NCI-H1436 treated with DMSO at 0.1 percent for 48 hours (cell line): ENCODE measurements at places on chromosomes 13 and 19.

- no peak for DNase-seq
Observed at GRCh38 chr13:48629277-48629676, 24.5 kb upstream of the CYSLTR2 start.

GRCh38 chr13:93356469-93356868 lies 129.9 kb downstream of the GPC6 start:
- no peak for DNase-seq

DNA sequence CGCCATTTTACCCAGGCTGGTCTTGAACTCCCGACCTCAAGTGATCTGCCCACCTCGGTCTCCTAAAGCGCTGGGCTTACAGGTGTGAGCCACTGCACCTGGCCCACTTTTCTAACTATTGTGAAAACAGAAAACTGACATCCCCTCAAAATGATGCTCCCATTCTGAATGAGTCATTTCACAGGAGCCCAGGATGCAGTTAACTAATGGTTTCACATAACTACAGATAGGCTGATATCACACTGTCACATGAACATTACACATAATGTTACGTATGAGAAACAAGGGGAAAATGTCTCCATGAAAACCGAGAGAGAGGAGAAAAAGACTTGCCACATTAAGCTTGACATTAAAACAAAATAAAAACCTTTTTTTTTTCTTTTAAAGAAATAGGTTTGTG lies 37.5 kb downstream of the N4BP2L2 start:
- no peak for DNase-seq

- DNase-seq, result no peak
Observed at GRCh38 chr13:25783076-25783475, 268.7 kb downstream of the SHISA2 start.

- DNase-seq, result no peak
Observed at GRCh38 chr19:21127898-21128297, 13.9 kb upstream of the ZNF431 start.

- DNase-seq, result peak; percentile 67
Observed at GRCh38 chr13:98959291-98959690, 18.6 kb downstream of the DOCK9 start.

GRCh38 chr19:45156751-45157150 lies 4.0 kb downstream of the NKPD1 start:
- no peak for DNase-seq

- DNase-seq, result peak; percentile 49
Observed at GRCh38 chr13:30371649-30372265, 50.5 kb upstream of the UBE2L5 start.

DNA sequence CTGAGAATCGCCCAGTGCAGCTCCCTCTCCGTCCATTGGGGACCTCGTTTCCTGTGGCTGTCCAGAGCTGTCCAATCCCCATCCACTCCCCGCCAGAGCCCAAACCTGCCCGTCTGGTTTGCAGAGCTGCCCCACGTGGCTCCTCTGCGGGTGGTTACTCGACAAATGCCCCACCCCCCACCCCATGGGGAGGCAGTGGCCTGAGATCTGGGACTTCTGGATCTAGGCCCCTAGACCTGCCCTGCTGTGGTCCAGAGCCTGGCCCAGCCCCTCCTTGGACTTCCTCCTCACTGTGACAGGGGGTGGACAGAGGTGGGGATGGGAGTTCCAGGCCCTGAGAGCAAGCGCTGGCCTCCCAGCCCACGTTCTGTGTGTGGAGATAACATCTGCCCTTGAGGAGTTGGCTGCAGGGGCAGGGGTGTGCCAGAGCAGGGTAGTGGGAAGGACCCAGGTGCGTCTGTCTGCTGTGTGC lies 29.1 kb downstream of the PAK4 start:
- no peak for DNase-seq

DNA sequence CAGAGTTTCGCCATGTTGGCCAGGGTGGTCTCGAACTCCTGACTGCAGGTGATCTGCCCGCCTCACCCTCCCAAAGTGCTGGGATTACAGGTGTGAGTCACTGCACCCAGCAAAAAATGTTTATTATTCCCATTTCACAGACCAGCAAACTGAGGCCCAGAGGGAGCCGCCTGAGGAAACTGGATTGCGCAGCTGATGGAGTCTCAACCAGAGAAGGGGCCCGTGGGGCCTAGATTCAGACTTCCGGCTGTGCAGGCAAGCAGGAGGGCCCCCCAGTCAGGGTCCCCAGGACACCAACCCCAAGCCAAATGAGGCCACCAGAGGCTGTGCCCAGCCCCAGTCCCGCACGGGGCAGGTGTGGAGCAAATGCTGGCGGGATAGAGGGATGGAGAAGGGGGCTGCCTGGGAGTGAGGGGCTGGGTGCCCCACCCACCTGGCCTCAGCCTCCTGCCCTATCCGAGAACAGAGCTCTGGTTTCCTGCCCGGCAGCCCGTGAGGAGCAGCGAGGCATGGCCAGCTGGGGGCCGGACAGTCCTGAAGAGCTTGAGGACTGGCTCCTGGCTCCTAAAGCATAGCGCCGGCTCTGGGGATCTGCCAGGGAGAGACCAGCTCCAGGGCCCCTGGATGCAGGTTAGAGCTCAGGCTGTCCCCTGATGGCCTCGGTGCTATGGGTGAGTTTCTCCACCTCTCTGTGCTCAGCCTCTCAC lies 22.0 kb downstream of the MISP start:
- DNase-seq, result no peak

GRCh38 chr13:109727251-109727650 lies 59.1 kb downstream of the IRS2 start:
- DNase-seq, result no peak

DNA sequence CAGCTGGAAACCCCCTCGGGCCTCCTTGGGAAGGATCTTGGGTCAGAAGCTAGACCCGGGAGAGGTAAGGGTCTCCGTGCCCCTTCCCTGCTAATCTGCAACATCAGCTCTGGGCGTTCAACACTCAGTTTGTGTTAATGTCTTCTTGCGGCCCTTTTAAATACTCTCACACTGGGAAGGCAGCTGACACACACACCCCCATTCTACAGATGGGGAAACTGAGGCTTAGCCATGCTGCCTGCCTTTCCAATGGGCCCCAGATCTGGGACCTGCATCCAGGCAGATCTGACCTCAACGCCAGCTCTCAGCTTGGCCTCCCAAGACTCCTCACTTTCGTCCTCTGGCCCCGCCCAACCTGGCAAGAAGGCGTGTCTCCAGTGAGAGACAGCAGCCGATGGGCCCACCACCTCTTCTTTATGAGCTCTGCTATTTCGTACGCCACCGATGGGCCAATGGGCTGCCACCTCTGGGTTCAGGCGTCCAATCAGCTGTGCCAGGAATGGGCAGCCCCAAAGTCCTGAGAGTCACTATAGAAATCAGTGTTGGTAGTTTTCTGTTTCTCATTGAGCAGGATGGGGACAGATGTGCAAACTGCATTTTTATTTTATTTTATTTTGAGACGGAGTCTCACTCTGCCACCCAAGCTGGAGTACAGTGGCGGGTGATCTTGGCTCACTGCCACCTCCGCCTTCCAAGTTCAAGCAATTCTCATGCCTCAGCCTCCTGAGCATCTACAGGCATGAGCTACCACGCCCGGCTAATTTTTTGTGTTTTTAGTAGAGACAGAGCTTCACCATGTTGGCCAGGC lies 43.8 kb downstream of the DNM2 start:
- DNase-seq, result no peak

GRCh38 chr19:30479231-30479630 lies 107.0 kb downstream of the ZNF536 start:
- DNase-seq, result no peak

DNA sequence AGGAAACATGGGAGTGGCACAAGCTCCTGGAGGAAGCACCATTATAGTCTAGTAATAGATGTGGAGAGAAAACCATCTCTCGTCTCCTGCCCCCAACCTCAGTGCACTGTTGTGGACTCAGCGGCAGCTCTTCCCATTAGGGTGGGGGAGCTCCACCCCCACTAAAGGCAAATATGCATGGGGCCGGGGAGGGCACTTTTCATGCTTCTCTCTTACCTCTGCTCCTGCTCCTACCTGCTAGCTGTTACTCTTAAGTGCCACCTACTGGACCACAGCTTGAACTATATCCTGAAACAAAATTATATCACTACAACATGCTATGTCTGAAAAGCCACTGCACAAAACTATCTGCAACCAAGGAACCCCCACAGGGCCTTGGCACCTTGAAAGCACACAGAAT lies 112.6 kb upstream of the DACH1 start:
- no peak for DNase-seq

GRCh38 chr13:102651892-102652291 lies 43.0 kb downstream of the METTL21C start:
- DNase-seq, result no peak

GRCh38 chr13:44453881-44454280 lies 80.3 kb downstream of the SERP2 start:
- no peak for DNase-seq

- no peak for DNase-seq
Observed at GRCh38 chr19:8609279-8610040, 1.1 kb downstream of the ADAMTS10 start.

- peak; percentile 78 for DNase-seq
Observed at GRCh38 chr19:56538254-56538760, 441 bp upstream of the ZFP28 start.

GRCh38 chr13:112845511-112846144 lies 123.4 kb upstream of the MCF2L start:
- no peak for DNase-seq

GRCh38 chr13:110813646-110814624 lies 100.4 kb downstream of the ING1 start:
- no peak for DNase-seq

DNA sequence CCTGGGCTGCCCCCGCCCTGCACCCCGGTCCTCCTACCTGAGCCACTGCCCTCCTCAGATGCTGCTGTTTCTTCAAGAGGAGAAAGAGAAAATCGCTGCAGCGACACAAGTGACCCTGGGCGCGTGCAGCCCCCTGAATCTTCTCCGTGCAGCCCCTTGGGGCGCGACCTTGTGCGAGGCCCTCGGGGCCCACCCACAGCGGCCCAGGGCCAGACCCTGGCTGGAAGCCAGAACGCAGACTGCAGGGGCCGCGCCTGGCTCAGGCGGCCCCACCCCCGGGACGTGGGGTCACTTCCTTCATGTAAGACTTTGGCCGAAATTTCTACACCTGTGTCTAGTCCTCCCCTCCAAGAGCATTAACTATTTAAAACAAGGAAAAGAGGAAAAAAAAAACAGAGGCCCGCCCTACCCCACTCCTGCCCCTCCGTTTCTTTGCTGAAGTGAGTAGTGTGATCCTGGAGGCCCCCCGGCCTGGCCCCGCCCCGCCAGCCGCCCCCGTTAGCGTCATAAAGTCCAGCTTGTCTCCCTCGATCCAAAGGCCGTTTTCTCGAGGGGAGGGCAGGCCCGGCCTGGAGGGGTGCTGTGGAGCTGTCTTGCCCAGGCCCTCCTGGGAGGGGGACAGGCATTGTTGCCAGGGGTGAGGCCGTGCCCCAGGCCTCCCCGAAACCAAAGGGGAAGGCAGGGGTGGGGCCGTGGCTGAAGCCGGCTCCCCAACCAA lies 35.3 kb downstream of the BTBD2 start:
- no peak for DNase-seq

GRCh38 chr13:21040120-21040826 lies 21.1 kb downstream of the LATS2 start:
- DNase-seq, result no peak

GRCh38 chr13:73809561-73809960 lies 324.6 kb downstream of the KLF12 start:
- DNase-seq, result no peak

DNA sequence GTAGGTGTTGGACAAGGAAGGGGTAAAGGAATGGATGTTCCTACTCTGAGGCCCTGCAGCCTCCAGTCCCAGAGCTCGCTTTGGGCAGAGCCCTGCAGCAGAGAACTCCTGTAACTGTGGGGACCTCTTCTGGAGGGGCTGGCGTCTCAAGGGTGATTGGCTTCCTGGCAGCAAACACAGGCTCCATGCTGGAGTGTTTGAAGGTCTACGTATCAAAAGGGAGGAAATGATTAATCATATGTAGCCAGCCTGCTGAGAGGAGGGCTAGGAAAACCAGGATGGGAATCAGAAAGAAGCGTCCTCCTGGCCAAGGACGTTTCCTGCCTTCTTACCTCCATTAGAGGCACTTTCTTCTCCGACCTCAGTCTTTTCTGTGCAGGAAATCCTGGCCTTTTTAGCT lies 208.5 kb downstream of the TSHZ3 start:
- DNase-seq, result no peak

DNA sequence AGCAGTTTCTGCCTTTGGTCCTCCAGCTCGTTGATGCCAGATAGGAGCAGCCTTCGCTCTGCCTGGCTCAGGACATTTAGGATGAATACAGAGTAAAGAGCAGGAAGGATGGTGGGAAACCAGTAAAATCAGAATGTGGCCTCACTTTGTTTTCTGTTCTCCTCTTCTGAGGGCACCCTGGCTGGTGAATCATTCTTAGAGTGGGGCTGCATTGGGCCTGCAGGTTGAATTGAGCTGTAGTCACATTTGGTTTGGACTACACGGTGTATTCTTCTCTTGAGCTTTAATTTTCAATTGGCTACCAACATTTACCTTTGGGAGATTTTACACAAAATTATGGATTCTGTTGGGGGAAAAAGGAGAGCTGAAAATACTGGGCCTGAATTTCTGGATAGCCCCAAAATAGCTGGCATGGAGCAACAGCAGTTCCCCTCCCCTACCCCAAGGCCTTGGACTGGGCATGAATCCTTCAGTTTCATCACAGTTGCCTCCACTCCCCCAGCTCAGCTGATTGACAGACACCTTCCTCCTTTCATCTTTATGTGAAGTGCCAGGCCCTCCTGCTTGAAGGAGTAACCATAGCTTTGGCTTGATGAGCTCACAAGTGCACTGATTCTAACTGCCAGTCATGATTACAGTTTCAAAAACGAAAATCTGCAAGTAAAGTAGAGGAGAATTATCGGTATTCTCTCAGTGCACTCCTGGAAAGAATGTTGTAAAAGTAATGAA lies 24.3 kb downstream of the ERCC5 start:
- no peak for DNase-seq

GRCh38 chr19:48630296-48631063 lies 6.7 kb downstream of the DBP start:
- no peak for DNase-seq

- no peak for DNase-seq
Observed at GRCh38 chr19:13094106-13094504, 8.6 kb downstream of the LYL1 start.

DNA sequence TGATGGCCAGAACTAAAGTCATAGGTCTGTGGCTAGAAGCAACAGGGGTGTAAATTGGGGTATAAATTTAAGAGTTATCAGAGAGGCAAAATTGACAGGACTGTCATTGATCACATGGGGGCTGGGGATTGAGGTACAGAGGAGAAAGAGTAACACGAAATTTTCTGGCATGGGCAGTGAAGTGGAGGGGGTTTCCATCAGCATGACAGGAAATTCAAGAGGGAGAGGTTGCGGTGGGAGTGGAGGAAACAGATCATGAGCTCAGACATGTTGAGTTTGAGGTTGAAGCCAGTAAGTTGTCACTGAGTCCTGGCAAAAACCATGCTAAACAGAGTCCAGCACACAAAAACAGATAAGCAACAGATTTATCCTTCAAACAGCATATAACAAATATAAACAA lies 192.1 kb upstream of the TSC22D1 start:
- no peak for DNase-seq

DNA sequence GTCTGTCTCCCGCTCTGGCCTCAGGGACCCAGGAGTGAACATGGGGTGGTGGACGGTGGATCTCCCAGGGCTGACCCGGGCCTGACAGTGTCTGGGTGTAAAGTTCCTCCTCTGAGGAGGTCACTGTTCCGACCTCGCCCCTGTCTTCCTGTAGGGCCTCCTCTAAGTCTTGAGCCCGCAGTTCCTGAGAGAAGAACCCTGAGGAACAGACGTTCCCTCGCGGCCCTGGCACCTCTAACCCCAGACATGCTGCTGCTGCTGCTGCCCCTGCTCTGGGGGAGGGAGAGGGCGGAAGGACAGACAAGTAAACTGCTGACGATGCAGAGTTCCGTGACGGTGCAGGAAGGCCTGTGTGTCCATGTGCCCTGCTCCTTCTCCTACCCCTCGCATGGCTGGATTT lies at the start of gene SIGLEC9:
Gene SIGLEC9 (plus strand): TSS at position 178 of the 400 bp plus-strand sequence. CDS start 69 bp downstream, at position 247.
- no peak for DNase-seq

GRCh38 chr19:8988204-8988603 lies 22.0 kb downstream of the MUC16 start:
- no peak for DNase-seq
